ENCODE measurements at places on chromosomes 6 and 20. TPM values are rescaled to one million over a fixed set of nuclear protein-coding genes. Genes with fewer than 3 reads are reported as not detected.
A peak's percentile ranks its signal among the peaks of the same experiment; 100 is the strongest.

The HSPA1B gene
- total RNA-seq, result 31.6 TPM

The SLC35D3 gene
- total RNA-seq, result not detected

The SAPCD1 gene
- total RNA-seq, result 18.0 TPM

GRCh38 chr6:52416629-52417151, 3.5 kb upstream of the EFHC1 start:
- no peaks in the 10 kb centered on the region for H3K27me3 ChIP-seq
- no peak overlapping the region for H3K27ac ChIP-seq

GRCh38 chr6:106556368-106556960, 72.8 kb downstream of the RTN4IP1 start:
- H3K27ac ChIP-seq, result no peak overlapping the region
- H3K27me3 ChIP-seq, result no peaks in the 10 kb centered on the region
- H3K4me1 ChIP-seq, result peaks cover 52% of the 10 kb centered on the region
- no peak for DNase-seq
- H3K36me3 ChIP-seq, result peaks cover 14% of the 10 kb centered on the region

DNA sequence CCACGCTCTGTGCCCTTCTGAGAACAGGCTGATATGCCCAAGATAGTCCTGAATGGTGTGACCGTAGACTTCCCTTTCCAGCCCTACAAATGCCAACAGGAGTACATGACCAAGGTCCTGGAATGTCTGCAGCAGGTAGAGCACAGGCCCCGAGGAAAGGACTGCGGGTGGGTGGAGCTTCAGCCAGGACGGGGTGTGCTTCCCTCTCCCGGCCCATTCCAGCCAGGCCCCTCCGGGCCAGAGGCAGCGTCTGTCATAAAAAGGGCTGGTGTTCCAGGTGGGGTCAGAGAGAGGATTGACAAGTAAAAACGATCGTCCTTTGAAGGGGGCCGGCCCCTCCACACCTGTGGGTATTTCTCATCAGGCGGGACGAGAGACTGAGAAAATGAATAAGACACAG, 1.3 kb downstream of the RTEL1 start:
- no peaks in the 10 kb centered on the region for H3K36me3 ChIP-seq
- peak overlapping the region; percentile 54 for H3K27ac ChIP-seq
- no peak for DNase-seq
- H3K4me1 ChIP-seq, result peaks cover 24% of the 10 kb centered on the region
- no peaks in the 10 kb centered on the region for H3K27me3 ChIP-seq

GRCh38 chr6:9927275-9927674, 487.6 kb downstream of the TFAP2A start:
- H3K4me1 ChIP-seq, result no peaks in the 10 kb centered on the region
- H3K36me3 ChIP-seq, result no peaks in the 10 kb centered on the region
- DNase-seq, result no peak
- no peaks in the 10 kb centered on the region for H3K27me3 ChIP-seq
